ENCODE measurements at places on chromosomes 16 and 17. TPM values are rescaled to one million over a fixed set of nuclear protein-coding genes. Genes with fewer than 3 reads are reported as not detected.
A peak's percentile ranks its signal among the peaks of the same experiment; 100 is the strongest.

The GINS2 gene
- total RNA-seq = 3.4 TPM

The VPS25 gene
- 48.3 TPM for total RNA-seq

The NAA60 gene
- total RNA-seq = 15.4 TPM

The SOX8 gene
- total RNA-seq = 0.26 TPM

The ITGAL gene
- total RNA-seq = not detected

The NTN3 gene
- total RNA-seq = under 0.01 TPM

The ACSM5 gene
- total RNA-seq = 5.6 TPM

The SLC52A1 gene
- total RNA-seq = 0.25 TPM

The TP53TG3C gene
- not detected for total RNA-seq

GRCh38 chr16:2614761-2615191 lies 67.5 kb upstream of the KCTD5 start:
- DNase-seq = no peak

DNA sequence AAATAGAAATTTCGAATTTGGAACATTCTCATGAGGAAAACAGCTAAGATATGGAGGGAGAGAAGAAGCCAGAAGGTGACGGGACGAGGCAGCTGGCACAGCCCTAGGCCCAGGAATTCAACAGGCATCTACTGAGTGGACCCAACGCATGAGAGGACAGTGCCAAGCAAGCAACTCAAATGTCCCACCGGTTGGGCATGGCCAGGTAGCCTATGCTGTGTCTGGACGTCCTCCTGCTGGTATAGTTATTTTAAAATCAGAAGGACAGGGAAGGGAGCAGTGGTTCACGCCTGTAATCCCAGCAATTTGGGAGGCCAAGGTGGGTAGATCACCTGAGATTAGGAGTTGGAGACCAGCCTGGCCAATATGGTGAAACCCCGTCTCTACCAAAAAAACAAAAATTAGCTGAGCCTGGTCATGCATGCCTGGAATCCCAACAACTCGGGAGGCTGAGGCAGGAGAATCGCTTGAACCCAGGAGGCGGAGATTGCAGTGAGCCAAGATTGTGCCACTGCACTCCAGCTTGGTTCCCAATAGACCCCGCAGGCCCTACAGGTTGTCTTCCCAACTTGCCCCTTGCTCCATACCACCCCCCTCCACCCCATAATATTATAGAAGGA lies 2.0 kb downstream of the GH1 start:
- DNase-seq = no peak

DNA sequence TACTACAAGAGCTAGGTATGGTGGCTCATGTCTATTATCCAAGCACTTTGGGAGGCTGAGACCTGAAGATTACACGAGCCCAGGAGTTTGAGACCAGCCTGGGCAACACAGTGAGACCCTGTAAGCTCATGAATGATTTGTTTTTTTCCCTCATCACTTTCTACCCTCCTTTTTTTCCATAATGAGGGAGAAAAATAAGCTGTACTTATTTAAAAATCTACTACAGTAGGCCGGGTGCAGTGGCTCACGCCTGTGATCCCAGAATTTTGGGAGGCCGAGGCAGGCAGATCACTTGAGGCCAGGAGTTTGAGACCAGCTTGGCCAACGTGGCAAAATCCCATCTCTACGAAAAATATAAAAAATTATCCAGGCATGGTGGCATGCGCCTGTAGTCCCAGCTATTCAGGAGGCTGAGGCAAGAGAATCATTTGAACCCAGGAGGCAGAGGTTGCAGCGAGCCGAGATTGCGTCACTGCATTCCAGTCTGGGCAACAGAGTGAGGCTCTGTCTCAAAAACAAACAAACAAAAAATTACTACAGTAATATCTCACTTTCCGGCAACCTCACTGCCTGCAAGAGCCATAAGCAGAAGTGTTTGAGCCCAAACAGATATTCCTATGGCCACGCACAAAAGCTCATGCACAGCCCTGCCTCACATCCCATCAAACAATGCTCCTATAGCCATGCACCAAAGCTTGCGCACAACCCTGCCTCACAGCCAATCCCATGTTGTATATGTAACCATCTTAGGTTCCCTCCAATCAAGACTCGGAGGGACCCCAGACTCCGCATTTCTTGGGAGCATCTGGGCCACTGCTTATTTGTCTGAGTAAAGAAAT lies 37.4 kb downstream of the TK2 start:
- DNase-seq = peak; percentile 38

- DNase-seq = no peak
These were observed 199.3 kb upstream of the CHMP6 start for GRCh38 chr17:80792373-80792781.

DNA sequence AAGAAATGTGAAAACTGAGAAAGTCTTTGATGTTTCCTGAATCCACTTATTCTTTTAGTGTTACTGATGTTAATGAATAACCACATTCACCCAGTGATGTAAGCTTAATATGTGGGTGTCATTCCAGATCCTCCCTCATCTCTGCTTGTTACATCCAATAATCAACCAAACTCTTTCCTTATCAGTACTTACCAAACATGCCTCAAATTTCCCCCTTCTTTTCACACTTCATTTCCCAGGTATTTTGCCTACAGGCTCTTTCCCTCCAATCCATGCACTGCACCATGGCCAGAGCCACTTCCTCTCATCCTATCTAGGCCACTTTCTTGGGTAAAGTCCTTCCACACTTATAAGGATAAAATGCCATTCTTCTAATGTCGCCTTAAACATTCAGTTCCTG lies 451.5 kb downstream of the NPIPA7 start:
- DNase-seq = no peak

- no peak for DNase-seq
These were observed 14.7 kb downstream of the DRC3 start for GRCh38 chr17:17987187-17987896.

DNA sequence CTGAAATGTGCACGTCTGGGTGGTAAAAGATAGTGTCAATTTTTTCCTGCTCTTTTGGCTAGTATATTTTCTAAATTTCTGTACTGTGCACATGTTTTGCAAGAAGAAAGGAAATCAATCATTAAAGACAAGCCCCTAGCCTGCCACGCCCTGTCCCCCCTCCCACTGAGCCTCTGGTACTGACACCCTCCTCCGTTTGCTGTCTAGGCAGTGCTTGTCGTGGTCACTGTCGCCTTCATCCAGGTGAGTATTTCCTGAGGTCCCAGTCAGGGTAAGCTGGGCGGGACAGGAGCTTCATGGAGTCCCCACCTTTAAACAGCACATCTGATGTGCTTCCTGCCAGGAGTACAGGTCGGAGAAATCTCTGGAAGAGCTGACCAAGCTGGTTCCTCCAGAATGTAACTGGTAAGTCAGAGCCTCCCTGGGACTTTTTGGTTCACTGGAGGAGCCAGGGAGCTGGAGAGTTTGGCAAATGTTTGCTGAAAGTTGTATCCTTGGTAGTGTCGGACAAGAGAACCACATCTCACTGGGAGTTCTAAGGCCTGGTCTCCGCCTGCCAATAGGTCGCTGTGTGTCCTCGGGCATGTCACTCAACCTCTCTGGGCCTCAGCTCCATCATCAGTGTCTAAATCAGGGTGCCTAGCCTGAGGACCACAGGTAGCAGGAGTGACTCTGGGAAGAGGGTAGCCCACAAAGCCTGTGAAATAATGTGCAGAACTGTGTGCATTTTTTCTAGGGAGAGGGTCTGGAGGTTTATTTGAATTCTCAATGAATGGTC lies 42.2 kb downstream of the ATP2C2 start:
- no peak for DNase-seq

DNA sequence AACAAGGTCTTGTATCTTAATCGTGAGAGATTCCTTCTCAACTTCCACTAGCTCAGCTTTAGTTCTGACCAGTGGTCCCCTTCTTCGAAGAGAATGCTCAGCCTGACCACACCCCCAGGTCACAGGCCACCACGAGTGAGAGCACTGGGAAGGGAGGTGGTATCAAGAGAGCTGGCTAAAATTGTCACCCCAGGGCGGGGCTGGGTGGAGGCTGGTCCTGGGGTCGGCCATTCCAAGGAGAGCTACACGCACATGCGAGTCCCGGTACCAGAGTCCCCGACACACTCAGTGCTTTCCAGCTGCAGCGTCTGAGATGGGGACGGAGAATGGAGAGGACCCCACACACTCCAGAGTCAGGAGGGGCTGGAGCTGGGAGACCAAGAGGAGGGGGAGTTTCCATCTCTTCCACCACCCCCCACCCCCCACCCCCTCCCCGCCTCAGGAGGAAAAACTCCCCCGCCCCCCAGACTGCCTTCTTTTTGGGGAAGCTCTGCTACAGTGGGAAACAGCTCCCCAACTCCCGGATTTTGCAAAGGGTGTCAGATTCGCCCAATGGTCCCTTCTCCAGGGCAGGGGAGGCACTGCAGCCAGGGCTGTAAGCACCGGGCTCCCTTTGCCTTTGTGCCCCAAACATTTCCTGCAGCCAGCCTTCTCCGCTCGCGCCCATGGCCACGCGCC lies 1.6 kb downstream of the C1QL1 start:
- no peak for DNase-seq

GRCh38 chr16:4207229-4207628 lies 34.7 kb downstream of the SRL start:
- DNase-seq = no peak

DNA sequence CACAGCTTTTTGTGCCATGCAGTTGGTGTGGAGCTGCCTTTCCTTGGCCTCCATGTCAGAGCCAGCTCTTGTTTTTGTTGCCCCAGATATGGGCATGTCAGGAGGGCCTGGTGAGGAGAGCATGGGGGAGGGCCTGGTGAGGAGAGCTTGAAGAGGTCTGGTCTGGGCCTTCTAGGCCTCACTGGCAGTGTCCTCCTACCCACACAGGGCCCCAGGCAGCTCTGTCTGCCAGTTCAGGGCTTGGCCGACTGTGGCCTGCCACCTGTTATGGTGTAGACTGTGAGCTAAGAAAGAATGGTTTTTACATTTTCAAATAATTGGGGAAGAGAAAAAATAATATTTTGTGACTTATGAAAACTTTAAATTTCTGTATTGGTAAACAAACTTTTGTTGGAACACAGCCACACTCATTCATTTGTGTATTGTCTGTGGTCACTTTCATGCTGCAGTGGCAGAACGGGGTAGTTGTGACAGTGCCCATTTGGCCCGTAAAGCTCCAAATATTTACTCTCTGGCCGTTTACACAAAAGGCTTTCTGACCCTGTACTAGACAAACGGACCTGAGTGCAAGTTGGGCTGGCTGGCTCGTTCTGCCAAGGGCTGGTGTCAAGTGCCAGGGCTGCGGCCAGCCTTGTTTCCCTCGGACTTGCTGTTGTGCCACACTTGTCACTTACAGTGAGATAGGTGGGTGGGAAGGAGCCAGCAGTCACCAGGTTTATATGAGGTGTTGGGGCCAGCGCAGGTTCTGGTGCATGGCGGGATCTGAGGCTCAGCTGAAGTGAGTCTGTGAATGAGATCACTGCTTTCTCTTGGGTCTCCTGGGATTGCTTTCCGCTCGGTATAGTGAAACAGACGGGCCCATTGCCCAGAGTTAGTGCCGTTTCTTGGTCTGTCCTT lies 18.2 kb downstream of the PGS1 start:
- no peak for DNase-seq

DNA sequence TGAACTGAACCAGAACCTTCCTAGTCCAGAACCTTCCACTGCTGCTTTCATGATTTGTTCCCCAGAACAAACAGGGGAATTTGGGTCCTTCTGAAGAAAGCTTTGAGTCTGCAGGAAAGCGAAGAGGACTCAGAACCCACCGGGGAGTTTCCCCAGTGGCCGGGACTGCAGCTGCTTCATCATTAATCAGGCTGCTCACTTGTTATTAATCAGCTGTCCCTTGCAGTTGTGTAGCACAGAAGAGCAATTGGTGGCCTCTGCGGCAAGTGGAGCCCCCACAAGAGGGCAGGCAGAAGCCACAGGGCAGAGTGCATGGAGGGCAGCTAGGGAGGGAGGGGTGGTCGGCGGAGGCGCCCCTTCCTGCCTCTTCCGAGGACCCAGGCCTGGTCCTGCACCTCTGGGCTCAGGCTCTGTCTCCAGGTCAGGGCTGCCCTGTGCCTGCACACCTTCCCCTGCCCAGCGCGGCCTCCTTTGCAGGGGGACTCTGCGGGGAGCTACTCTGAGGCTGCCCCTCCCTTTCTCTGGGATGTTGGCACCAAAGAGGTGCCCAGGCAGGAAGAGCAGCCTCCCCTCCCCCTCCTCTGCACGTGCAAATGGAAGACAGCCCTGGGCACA lies 6.9 kb downstream of the CCL17 start:
- DNase-seq = no peak

- DNase-seq = peak; percentile 58
These were observed 11.2 kb downstream of the GALK1 start for GRCh38 chr17:75753514-75754377.

DNA sequence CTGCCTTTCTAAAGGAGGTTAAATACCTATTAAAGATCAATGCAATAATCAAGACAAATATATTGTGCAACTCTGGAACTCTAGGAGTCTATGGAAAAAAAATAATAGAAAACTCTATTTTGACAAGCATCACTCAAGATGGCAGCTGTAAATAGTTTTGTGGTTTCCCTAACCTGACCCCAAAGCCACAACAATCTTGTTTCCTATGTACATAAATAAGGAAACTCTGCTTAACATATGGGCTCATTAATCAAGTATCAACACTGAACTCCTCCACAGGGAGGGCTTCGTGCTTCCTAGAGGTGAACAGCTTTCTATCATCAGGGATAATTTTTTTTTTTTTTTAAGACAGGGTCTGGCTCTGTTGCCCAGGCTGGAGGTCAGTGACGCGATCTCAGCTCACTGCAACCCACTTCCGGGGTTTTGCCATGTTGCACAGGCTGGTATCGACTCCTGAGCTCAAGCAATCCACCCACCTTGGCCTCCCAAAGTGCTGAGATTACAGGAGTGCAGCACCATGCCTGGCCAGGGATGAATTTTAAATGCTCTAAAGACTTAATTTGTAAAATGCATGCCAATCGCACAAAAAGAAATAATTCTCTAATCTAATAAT lies 42.5 kb downstream of the ARHGAP17 start:
- no peak for DNase-seq
